ENCODE measurements at places on chromosomes 3 and 15. TPM values are rescaled to one million over a fixed set of nuclear protein-coding genes. Genes with fewer than 3 reads are reported as not detected.

GRCh38 chr15:25767356-25768151 lies 95.6 kb downstream of the ATP10A start:
- peaks cover 9% of the 10 kb centered on the region for H3K36me3 ChIP-seq
- H3K27me3 ChIP-seq: no peaks in the 10 kb centered on the region
- H3K4me3 ChIP-seq: no peak overlapping the region
- no peak overlapping the region for H3K27ac ChIP-seq
- no peak for DNase-seq
- H3K4me1 ChIP-seq: no peaks in the 10 kb centered on the region

- peak overlapping the region; percentile 47 for H3K27ac ChIP-seq
- H3K4me3 ChIP-seq: no peak overlapping the region
- no peak for DNase-seq
- H3K27me3 ChIP-seq: no peaks in the 10 kb centered on the region
- H3K4me1 ChIP-seq: peaks cover 36% of the 10 kb centered on the region
Measured at GRCh38 chr15:64453689-64454037, 6.7 kb upstream of the ZNF609 start.

- no peaks in the 10 kb centered on the region for H3K36me3 ChIP-seq
- peaks cover 30% of the 10 kb centered on the region for H3K4me1 ChIP-seq
- no peak overlapping the region for H3K4me3 ChIP-seq
- DNase-seq: no peak
- H3K27me3 ChIP-seq: no peaks in the 10 kb centered on the region
- H3K27ac ChIP-seq: peak overlapping the region; percentile 84
Measured at GRCh38 chr3:10554236-10554611, 48.8 kb upstream of the ATP2B2 start.

- DNase-seq: no peak
- H3K27ac ChIP-seq: no peak overlapping the region
- H3K4me1 ChIP-seq: no peaks in the 10 kb centered on the region
- H3K36me3 ChIP-seq: no peaks in the 10 kb centered on the region
- H3K4me3 ChIP-seq: no peak overlapping the region
Measured at GRCh38 chr15:44790215-44790614, 53.9 kb downstream of the TRIM69 start.

- no peak overlapping the region for H3K4me3 ChIP-seq
- H3K27ac ChIP-seq: no peak overlapping the region
Measured at GRCh38 chr3:37301980-37302708, 127.8 kb upstream of the LRRFIP2 start.

- H3K4me1 ChIP-seq: peaks cover 7% of the 10 kb centered on the region
- no peak for DNase-seq
- no peaks in the 10 kb centered on the region for H3K36me3 ChIP-seq
- H3K4me3 ChIP-seq: no peak overlapping the region
Measured at GRCh38 chr3:29718661-29719065, 437.8 kb downstream of the RBMS3 start.

- no peak overlapping the region for H3K27ac ChIP-seq
- no peaks in the 10 kb centered on the region for H3K27me3 ChIP-seq
- DNase-seq: no peak
- peaks cover 14% of the 10 kb centered on the region for H3K4me1 ChIP-seq
Measured at GRCh38 chr15:91970142-91970541, 116.6 kb downstream of the SLCO3A1 start.

DNA sequence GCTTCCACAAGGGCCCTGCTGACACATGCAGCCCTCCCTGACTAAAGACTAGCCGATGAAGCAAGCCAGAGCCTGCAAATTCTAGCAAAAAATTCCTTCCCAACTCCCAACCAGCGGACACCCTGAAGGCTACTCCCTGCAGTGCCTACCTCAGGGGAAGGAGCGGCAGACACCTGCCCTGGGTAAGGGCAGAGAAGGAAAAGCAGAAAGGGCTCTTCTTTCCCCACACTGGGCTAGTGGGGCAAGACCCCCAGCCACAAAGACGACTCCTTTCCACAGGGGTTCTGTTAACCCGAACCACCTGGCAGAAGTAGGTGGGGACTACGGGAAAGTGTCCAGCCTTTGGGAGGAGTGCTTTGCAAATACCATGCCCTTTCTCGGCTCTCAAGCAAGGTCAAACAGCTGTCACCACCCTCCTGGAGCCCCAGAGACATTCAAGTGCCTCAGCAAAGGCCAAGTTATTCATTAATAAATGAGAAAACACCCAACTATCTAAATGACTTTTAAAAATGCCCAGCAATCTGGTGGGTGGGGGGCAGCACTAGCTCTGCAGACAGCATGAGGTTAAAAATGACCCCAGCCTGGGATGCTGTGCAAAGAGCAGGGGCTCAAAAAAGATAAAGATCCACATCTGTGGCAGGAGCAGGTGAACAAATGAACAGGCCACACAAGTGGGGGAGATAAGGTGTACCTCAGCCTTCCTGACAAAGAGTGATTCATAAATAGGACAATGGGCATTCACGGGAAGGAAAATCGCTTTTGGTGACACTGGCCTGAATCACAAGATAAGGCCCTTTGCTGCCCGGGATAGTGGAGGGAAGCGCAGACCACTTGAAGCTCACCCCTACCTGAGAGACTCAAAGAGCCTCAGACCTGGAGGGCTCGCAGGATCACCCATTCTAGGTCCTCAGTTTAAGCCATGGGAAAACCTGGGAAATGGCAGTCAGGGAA lies 33.0 kb downstream of the CCDC12 start:
- H3K27me3 ChIP-seq: no peaks in the 10 kb centered on the region
- no peak overlapping the region for H3K4me3 ChIP-seq
- peaks cover 65% of the 10 kb centered on the region for H3K4me1 ChIP-seq
- peaks cover 36% of the 10 kb centered on the region for H3K36me3 ChIP-seq
- H3K27ac ChIP-seq: no peak overlapping the region
- no peak for DNase-seq

DNA sequence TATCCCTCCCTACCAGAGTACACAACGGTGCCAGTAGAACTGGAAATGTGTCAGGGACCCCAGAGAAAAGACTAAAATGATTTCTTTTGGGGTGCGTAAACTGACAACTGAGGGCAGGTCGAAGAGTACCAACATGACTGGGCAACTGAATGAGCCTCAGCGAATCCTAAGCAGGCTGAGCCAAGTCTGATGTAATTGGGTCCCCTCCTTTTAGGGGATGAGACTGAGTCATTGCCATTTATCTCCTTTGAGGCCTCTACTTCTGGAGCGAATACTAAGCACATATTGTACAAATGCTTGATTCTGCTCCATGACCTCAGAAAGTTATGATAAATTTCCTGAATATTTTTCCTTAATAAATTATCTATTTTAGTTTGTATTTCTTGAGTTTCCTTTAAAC lies 17.3 kb upstream of the GPR156 start:
- H3K36me3 ChIP-seq: no peaks in the 10 kb centered on the region
- H3K27me3 ChIP-seq: no peaks in the 10 kb centered on the region
- DNase-seq: no peak

- no peaks in the 10 kb centered on the region for H3K36me3 ChIP-seq
- H3K27ac ChIP-seq: no peak overlapping the region
- H3K27me3 ChIP-seq: no peaks in the 10 kb centered on the region
- no peak overlapping the region for H3K4me3 ChIP-seq
- DNase-seq: no peak
Measured at GRCh38 chr3:39766433-39766832, 43.0 kb upstream of the MYRIP start.

DNA sequence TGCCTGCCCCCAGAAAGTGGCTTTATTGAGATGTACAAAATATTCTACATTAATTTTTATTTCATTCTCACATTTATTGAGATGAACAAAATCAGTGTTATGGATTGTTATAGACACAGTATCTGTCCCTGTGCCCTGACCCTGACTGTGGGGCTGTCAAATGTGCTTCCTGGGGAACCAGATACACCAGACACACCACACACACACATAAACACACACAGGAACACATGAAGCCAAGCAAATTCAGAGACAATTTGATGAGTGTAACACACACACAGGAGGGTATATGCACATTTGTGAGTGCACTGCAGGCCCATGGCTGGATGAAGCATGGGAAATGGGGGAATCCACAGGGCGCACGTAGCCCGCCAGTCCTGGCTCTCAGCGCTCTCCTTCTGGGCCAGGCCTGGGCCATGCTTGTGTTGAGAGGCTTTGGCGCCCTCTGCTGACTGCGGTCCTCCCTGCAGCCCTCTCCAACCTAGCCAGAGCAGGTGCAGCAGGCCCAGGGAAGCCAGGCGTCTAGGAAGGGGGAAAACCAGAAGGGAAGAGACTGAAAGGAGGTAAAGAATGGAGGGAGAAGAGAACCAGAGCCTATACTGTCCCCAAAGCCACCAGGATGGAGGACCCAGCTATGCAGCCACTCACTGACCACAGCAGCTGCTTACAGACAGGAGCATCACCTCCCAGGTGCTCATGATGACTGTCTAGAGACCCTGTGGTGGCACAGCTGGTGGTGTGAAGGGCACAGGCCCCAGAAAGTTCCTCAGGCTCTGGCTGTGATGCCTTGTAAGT lies 18.0 kb upstream of the LOXL1 start:
- no peaks in the 10 kb centered on the region for H3K36me3 ChIP-seq
- no peaks in the 10 kb centered on the region for H3K4me1 ChIP-seq
- H3K27me3 ChIP-seq: no peaks in the 10 kb centered on the region
- no peak overlapping the region for H3K27ac ChIP-seq

GRCh38 chr3:9295007-9295406 lies 45.6 kb upstream of the SRGAP3 start:
- H3K27ac ChIP-seq: no peak overlapping the region
- no peaks in the 10 kb centered on the region for H3K4me1 ChIP-seq
- no peaks in the 10 kb centered on the region for H3K27me3 ChIP-seq
- H3K4me3 ChIP-seq: no peak overlapping the region
- no peaks in the 10 kb centered on the region for H3K36me3 ChIP-seq
- DNase-seq: no peak

- no peaks in the 10 kb centered on the region for H3K36me3 ChIP-seq
- H3K27ac ChIP-seq: no peak overlapping the region
- H3K27me3 ChIP-seq: no peaks in the 10 kb centered on the region
Measured at GRCh38 chr3:96813134-96813819, 1.1 kb upstream of the EPHA6 start.

- H3K4me1 ChIP-seq: peaks cover 6% of the 10 kb centered on the region
- H3K27me3 ChIP-seq: no peaks in the 10 kb centered on the region
- peak overlapping the region; percentile 38 for H3K27ac ChIP-seq
- H3K36me3 ChIP-seq: no peaks in the 10 kb centered on the region
- no peak for DNase-seq
Measured at GRCh38 chr3:65713016-65713415, 325.7 kb downstream of the MAGI1 start.

DNA sequence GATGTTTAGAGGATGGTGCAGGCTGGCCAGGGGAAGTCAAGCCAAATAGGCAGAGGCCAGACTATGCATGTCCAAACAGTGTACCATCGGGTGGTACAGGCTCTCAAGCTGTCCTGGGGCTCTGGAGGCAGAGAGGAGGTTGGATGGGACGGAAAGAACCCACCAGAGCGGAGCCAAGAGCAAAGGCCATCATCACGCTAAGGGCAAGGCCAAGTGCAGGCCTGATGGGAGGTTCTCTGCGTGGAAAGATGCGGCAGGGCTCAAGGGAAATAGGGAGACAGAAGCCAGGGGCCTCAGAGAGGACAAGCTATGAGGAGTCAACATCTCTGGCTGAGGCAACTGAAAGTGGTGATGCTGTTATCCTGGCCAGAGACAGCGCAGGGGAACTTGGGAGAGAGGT lies 102.7 kb downstream of the ASB7 start:
- H3K4me1 ChIP-seq: no peaks in the 10 kb centered on the region
- H3K27ac ChIP-seq: no peak overlapping the region
- no peak for DNase-seq
- H3K4me3 ChIP-seq: no peak overlapping the region
- no peaks in the 10 kb centered on the region for H3K27me3 ChIP-seq

GRCh38 chr3:126124896-126125295 lies 41.0 kb upstream of the SLC41A3 start:
- no peak for DNase-seq
- no peak overlapping the region for H3K4me3 ChIP-seq
- no peaks in the 10 kb centered on the region for H3K36me3 ChIP-seq
- no peak overlapping the region for H3K27ac ChIP-seq
- no peaks in the 10 kb centered on the region for H3K4me1 ChIP-seq
- no peaks in the 10 kb centered on the region for H3K27me3 ChIP-seq

GRCh38 chr3:101273156-101273555 lies 47.2 kb downstream of the IMPG2 start:
- DNase-seq: no peak
- no peak overlapping the region for H3K4me3 ChIP-seq
- no peaks in the 10 kb centered on the region for H3K27me3 ChIP-seq
- H3K4me1 ChIP-seq: no peaks in the 10 kb centered on the region
- H3K36me3 ChIP-seq: peaks cover 13% of the 10 kb centered on the region
- no peak overlapping the region for H3K27ac ChIP-seq

DNA sequence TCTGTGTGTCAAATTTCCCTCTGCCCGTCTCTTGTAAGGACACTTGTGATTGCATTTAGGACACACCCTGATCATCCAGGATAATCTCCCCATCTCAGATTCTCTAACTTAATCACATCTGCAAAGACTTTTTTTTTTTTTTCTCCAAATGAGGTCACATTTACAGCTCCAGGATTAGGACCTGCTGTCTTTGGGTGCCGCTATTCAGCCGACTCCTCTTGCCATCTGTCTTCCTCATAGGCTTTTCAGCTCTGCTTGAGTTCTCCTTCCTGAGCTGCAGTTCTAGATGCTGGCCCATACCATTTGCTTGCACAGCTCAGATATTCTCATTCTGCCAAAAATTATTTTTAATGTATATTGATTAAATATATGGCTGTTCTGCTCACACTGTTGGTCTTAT lies 94.3 kb upstream of the TLE3 start:
- H3K4me3 ChIP-seq: no peak overlapping the region
- H3K36me3 ChIP-seq: no peaks in the 10 kb centered on the region
- no peaks in the 10 kb centered on the region for H3K27me3 ChIP-seq
- no peak overlapping the region for H3K27ac ChIP-seq
- no peak for DNase-seq

DNA sequence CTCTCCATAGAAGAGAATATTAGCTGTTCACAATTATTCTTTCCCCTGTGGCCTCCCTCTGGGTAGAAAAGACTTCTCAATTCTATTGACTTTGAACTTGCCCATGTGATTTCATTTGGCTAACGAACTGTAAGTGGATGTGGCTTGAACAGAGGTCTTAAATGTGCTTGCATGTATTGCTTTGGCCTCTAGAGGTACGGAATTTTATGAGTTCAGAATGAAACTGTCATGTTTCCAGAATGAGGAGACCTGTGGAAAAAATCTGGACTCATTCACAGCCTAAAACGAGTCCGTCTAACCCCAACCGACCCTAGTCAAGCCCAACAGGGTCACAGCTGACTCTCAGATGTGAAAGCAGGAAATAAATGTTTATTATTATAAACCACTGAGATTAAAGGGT lies 596.7 kb upstream of the UBE2E2 start:
- H3K27ac ChIP-seq: no peak overlapping the region
- H3K4me1 ChIP-seq: peaks cover 2% of the 10 kb centered on the region
- H3K36me3 ChIP-seq: no peaks in the 10 kb centered on the region
- H3K27me3 ChIP-seq: no peaks in the 10 kb centered on the region
- H3K4me3 ChIP-seq: no peak overlapping the region

LMLN gene
- total RNA-seq: 9.0 TPM

CD200R1 gene
- total RNA-seq: 0.84 TPM

WDR82 gene
- total RNA-seq: 52.9 TPM

SAXO2 gene
- 2.6 TPM for total RNA-seq

TRIM71 gene
- total RNA-seq: 0.42 TPM

CHDH gene
- total RNA-seq: 12.3 TPM

AMT gene
- 10.7 TPM for total RNA-seq

SCAP gene
- total RNA-seq: 78.3 TPM

CLCN2 gene
- 86.3 TPM for total RNA-seq

FBXL22 gene
- total RNA-seq: not detected

ETV5 gene
- total RNA-seq: 9.8 TPM

FANCD2OS gene
- total RNA-seq: not detected

GPR176 gene
- total RNA-seq: 2.4 TPM

ADAMTS7 gene
- total RNA-seq: 10.7 TPM

STRA6 gene
- total RNA-seq: 0.39 TPM

COL6A5 gene
- not detected for total RNA-seq

TIMMDC1 gene
- total RNA-seq: 57.9 TPM

SCG3 gene
- total RNA-seq: not detected

Data from tibial nerve (tissue), 4 donors.